ENCODE measurements at places on chromosomes 6 and 20.
A peak's percentile ranks its signal among the peaks of the same experiment; 100 is the strongest.

DNA sequence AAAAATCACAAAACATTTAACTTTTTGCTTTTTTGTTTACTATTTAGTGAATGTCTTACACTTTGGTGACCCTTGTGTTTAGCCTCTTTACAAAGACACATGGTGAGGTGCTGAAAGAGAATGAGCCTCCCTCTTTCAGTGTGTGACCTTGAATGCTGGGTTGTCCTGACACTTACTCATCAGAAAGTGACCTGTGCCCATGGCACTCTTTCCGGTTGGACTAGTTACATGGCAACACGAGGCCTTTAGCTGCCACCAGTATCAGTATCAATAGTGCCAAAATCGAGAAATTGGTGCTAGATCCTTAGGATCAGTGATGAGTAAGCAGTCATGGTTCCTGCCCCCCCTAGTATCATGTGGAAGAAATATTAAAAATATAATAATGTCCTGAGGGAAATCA is 1.7 kb upstream of the RPL7L1 start:
- DNase-seq: no peak

DNA sequence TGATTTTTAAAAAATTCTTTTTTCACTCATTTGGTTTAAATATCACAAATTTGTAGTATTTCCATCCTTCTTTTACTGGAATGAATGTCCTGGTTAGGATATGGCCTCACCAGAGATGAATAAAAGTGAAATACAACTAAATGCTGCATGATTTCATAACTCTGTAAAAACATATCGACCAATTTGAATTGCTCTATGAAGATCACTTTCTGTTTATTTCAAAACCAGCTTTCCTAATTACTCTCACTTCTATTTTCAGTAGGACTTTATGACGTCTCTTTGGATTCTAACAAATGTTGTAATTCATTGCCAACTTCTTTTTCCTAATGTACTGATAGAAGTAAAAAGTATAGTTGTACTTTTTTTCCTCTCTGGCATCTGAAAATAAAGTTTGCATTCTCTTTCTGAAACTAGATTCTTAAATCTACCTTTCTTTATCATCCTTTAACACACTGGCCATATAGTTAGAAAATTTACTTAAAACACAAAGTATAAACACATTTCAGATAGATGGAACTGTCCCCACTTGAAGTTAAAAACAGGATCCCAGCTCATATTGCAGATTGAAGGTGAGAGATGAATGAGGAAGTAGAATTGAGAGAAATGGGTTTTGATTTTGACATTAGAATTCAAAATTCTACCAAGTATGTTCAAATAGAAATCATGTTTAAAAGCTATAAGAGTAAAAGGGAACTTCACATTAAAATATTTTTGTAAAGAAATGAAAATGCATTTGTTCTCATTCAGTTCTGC is 40.3 kb upstream of the IL20RA start:
- no peak for DNase-seq

DNA sequence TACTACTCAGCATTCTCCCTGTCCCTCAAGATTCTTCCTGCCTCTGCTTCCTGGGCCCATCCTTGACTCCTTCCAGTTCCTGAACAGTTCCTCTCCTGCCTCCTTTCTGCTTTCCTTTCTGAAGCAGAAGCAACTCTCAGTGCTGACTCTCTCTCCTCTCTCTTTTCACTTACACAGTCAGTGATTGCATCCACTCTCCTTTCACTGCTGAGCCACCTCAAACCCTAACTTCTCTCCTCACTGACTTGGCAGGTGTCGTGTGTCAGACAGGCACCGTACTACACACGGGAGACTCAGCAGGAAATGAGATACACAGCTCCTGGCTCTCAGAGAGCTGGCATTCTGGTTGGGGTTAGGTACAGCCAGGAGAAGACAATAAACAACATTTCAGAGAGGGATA is 5.6 kb downstream of the ABHD16A start:
- DNase-seq: no peak

- DNase-seq: no peak
Measured at GRCh38 chr20:54067606-54068174, 2.7 kb downstream of the BCAS1 start.

GRCh38 chr6:33904050-33904746 is 100.4 kb upstream of the MLN start:
- DNase-seq: no peak

DNA sequence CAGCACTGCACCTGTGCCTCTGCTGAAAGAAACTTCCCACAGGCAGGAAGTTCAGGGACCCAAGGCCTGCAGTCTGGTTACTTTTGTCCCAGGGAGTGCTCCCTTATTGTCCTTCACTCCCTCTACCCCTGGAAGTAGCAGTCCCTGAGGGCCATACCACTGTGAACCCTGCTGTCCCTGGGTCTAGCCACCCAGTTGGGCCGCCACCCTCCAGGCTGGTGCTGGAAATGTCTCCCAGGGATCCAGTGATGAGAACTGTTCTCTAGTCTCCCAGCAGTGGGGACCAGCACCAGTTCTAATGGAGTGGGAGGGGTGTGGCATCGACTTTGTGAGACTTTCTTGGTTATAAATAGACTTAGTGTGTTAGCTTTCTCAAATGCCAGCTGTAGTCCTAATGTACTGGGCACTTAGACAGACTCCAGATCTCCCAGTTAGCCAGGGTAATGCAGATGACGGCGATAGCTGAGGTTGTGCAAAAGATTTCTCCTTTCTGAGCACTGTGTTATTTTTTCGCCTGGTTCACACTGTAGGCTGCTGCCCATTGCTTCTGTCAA is 462.5 kb downstream of the CDH26 start:
- DNase-seq: no peak

DNA sequence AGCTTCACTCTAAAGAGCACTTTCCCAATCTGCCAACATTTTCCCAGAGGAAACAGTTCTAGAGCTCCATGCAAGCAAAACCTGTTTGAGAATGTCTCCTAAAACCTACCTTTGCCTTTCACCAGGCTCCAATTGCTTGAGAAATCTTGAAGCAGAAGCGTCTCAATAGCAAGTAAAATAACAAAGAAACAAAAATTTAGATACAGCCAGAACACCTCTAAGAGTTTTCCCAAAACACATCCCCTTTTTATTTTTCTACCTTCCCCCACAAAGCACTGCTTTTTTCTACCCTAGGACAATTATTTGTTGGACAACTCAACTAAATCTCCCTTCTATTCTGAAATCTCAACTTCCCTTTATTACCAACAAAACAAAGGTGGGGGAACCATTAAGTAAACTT is 3.6 kb downstream of the VGLL2 start:
- no peak for DNase-seq

- DNase-seq: no peak
Measured at GRCh38 chr20:56289652-56290051, 41.1 kb downstream of the MC3R start.

GRCh38 chr6:42933205-42933604 is 3.9 kb downstream of the CNPY3 start:
- DNase-seq: no peak

DNA sequence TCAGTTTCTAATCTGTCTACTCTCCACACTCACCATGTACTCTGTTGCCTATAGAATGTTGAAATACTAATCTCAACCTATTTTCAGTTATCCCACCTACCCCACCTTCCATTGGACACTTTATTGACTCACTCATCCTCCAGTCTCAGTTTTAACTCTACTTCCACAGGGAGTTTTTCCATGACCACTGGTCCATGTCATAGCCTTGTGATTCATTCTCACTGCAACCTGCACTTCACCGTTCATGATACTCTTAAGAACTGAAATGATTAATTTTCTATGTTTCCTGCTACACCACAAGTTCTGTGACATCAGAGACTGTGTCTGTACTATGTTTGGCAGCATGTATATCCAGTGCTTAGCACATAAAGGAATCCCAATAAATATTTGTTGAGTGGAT is 122.8 kb upstream of the HSF2 start:
- DNase-seq: no peak

GRCh38 chr6:50272611-50273010 is 222.9 kb upstream of the DEFB112 start:
- DNase-seq: no peak

DNA sequence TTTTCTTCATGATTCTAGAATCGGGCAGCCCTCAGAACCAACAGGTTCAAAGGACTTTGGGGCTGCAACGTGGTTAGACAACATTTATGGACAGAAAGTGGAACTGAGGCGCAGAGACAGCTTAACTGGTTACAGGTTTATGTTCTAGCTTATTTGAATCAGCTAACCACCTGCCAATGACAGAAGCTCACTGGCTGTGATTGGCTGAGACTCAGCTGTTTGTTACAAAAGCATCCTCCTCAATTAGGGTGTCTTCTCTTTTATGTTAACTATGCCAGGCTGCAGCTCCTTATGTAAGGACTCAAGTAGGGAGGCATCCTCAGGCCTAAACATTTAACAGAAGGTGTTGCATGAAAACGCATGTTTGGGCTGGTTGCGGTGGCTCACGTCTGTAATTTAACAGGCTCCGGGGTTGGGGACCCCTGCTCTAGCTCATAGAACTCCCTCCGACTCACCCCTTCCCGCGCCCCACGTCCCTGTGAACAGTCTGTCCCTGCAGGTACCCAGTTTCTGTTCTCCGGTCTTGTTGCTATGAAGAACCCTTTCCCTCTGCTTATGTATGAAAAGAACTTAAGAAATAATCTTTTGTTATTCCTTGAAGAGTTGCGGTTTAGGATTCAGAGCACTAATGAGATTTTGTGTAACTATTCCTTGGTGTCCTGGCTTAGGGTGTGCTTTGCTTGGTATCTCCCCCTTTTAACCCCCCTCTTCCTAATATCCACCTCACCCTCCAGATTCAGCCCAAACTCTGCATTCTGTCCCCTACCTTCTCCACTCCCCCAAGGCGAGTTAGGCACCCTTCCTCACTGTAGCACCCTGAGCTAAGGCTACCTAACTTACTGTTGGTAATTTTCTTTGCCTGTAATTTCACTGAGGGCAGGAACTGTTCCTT is 1.2 kb upstream of the TMEM181 start:
- no peak for DNase-seq

GRCh38 chr20:52410182-52410647 is 218.6 kb upstream of the ZFP64 start:
- no peak for DNase-seq

DNA sequence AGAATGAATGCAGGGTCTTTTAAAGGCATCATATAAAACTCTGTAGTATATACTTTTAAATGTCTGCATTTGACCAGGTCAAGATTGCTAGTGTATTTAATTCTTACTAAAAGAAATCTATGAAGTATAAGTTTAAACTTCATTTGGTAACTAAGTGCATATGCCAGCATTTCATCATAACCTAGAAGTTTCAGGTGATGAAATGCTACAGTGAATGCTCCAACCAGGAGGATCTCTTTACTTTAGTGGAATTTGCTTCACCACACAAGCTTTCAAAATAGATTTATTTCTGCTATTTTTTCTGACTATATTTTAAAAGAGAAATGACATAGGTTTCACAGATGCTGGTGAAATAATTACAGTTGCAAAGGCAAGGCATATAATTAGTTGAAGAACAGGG is 141.9 kb downstream of the HIVEP2 start:
- no peak for DNase-seq

- DNase-seq: no peak
Measured at GRCh38 chr6:169530752-169531123, 171.1 kb downstream of the WDR27 start.

- DNase-seq: no peak
Measured at GRCh38 chr6:111105578-111105977, 18.3 kb downstream of the SLC16A10 start.

DNA sequence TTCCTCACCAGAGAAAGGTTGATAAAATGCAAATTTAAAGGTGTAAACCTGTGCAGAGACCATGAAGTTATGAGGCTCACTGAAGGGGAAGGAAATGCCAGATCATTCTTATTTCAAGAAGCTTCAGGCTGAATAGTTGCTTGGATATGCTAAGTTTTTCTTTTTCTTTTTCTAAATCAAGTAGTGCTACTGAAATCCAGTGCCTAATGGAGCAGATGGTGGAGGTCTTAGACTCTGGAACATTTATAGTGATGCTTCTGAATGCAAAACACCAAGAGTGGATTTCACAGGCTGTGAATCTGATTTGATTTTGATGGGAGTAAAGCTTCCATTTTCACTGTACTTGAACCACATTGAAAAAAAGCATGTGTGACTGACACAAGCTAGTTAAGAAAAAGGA is 151.2 kb upstream of the BEND3 start:
- DNase-seq: no peak

DNA sequence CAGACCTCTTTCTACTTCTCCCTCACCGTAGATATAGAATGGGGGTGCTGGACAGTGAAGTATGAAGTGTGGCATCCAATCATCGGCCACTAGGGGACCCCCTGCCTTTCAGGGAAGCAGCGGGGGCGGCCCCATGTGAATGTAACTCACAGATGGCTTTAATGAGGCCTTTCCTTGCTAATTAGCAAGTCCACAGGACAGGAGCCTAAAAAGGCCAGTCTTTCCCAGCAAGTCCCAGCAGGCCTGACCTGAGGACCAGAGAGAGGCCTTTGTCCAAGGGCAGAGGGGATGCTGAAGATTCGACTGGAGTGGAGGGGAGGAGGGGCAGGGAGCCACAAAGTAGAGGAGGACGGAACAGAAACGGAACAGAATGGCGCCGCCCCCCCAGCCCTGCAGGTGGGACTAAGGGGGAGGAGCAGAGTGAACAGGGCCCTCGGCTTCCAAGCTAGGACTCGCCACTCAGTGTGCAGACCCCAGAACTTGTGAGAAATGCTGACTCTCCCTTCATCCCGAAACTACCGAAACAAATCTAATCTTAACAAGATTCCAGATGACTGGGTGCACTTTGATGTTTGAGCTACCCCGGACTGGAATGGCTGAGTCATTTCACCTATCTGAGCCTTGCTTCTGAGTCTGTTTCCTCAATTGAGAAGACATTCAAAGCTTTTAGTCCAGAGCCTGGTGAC is 5.8 kb downstream of the C6orf132 start:
- peak; percentile 69 for DNase-seq

- DNase-seq: no peak
Measured at GRCh38 chr6:10643201-10643651, 51.2 kb downstream of the C6orf52 start.

- no peak for DNase-seq
Measured at GRCh38 chr6:41894366-41895299, 542 bp downstream of the USP49 start.

DNA sequence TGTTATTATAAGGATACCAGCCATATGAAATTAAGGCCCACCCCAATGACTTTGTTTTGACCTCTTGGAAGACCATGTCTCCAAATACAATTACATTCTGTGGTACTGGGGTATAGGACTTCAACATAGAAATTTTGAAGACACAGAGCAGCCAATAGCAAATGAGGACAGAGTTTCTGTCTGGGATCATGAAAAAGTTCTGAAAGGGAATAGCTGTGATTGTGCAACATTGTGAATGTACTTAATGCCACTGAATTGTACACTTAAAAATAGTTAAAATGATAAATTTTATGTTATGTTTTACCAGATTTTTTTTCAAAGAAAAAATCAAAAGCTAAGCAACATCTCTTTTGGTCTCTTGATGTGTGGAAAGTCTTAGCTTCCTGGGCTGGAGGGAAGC is 27.0 kb upstream of the AGPAT4 start:
- no peak for DNase-seq

- DNase-seq: no peak
Measured at GRCh38 chr6:127968394-127968793, 67.5 kb upstream of the THEMIS start.
